Stimulated activated CD8-positive, alpha-beta memory T cell treated with anti-CD3 and anti-CD28 coated beads, Interleukin-15, amount 100 ng/mL, for 48 hours (primary cell): ENCODE measurements at places on chromosomes 4 and X.

DNA sequence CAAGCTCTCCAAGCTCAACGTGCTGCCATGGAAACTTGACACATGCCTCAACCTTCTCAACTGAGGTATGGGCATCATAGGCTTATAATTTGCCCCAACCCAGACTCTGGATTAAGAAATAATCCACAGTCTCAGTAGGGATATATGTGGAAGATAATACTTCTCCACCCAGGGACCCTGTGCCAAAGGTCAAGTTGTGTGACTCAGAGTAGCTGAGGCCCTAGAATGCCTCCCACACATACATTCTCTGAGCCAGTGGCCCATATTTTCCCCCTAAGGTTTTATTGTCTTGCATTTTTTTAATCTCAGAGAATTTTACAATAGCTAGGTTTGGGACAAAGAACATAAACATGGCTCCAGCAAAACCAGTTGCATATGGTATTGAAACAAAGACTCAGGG lies 283.1 kb downstream of the IDS start:
- DNase-seq, result no peak

- DNase-seq, result no peak
Observed at GRCh38 chrX:8305350-8305749, 134.3 kb upstream of the VCX2 start.

GRCh38 chr4:119626943-119627266 lies 1.7 kb downstream of the PDE5A start:
- no peak for DNase-seq

DNA sequence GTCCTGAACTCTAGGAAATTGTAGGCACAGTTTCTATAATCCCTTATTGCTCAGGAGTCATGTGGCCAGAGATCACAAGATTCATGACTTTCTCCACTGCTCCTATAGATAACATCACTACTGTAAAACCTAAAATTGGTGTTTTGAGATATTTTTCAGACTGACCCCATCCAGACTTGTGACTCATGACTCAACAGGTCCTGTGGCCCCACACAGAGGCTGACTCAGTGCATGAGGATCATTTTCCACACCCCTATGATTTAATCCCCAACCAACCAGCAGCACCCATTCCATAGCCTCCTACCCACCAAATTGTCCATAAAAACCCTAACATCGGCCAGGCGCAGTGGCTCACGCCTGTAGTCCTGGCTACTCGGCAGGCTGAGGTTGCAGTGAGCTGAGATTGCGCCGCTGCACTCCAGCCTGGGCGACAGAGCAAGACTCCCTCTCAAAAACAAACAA lies 13.2 kb upstream of the XIAP start:
- no peak for DNase-seq

GRCh38 chr4:152462695-152463094 lies 73.2 kb downstream of the FBXW7 start:
- DNase-seq, result no peak

DNA sequence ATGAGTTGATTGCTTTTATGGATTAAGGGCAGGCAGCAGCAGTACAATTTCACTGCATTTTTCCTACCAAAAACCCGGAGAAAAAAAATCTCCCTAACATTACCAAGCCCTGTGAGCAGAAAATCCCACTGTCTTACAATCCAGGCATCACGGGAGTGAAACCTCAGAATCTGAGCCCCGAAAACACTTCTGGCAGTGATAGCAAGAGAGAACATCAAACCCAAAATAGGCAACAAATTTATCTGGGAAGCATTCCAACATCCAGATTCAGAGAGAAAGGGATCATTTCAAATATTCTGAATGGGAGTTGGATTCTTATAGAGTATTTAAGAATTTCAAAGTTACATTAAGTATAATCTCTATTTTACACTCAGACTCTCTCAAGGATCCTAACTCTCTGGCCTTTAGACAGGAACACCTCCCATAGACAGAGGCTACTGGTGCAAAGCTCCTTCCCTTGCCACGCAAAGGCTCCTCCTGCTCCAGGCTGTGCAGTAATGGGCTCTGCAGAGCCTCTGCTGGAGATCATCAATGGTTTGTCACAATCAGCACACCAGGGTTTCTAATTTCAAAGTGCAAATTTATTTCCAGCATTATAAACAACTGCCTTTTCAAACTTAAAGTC lies 256.9 kb downstream of the PARM1 start:
- DNase-seq, result no peak

DNA sequence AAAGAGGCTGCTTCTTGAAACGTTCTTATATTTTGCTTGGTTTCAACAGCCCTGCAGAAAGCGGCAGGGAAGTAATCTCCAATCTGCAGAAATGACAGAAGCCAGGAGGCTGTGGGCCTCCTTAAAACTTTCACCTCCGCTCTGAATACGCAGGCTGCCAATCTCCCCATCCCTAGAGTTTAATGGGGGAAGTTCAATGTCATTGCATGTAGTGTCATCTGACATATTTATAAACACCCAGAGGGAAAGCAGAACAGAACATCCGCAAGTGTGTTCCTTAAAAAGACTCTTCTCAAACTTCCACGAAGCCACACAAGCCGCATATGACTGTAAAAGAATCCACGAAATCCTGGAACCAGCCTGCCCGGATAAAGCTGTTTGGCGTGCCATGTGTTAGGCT lies 148.8 kb upstream of the TBL1X start:
- DNase-seq, result no peak

GRCh38 chr4:139668658-139669201 lies 3.1 kb downstream of the MGST2 start:
- DNase-seq, result no peak

DNA sequence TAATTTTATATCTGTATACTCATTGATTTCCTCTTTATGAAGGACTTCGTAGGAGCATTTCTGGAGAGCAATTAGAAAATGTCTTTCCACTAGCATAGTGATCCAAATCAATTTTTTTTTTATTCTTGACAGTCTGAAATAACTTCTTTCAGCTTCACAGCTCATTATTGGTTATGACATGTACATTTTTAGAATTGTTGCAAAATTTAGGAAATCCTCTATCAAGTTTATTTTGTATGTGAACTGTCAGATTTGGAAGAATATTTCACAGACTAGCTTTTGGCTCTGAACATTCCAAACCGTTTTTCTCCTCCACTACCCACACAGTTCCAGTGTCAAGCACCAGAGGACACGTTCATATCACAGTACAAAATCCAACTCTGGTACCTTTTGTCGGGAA lies 249.6 kb upstream of the ATOH1 start:
- no peak for DNase-seq

DNA sequence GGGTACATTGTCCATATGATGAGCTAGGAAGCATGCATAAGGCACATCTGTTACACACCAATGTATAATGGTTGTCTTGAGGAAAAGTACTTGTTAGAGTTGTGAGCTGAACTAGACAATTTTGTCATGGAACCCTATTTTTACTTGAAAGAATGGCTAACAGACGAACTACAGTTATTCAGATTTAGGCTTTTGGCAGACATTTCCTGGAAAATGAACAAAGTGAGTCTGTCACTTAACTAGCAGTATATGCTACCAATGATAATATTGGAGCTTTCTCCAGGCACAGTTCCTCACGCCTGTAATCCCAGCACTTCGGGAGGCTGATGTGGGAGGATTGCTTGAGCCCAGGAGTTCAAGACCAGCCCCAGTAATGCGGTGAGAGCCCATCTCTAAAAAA lies 61.9 kb upstream of the SLC25A43 start:
- no peak for DNase-seq

GRCh38 chr4:16672421-16672820 lies 226.0 kb downstream of the LDB2 start:
- DNase-seq, result no peak

- no peak for DNase-seq
Observed at GRCh38 chr4:183142571-183143550, 43.8 kb downstream of the WWC2 start.

GRCh38 chr4:181420950-181421349 lies 822.3 kb upstream of the TENM3 start:
- DNase-seq, result no peak

DNA sequence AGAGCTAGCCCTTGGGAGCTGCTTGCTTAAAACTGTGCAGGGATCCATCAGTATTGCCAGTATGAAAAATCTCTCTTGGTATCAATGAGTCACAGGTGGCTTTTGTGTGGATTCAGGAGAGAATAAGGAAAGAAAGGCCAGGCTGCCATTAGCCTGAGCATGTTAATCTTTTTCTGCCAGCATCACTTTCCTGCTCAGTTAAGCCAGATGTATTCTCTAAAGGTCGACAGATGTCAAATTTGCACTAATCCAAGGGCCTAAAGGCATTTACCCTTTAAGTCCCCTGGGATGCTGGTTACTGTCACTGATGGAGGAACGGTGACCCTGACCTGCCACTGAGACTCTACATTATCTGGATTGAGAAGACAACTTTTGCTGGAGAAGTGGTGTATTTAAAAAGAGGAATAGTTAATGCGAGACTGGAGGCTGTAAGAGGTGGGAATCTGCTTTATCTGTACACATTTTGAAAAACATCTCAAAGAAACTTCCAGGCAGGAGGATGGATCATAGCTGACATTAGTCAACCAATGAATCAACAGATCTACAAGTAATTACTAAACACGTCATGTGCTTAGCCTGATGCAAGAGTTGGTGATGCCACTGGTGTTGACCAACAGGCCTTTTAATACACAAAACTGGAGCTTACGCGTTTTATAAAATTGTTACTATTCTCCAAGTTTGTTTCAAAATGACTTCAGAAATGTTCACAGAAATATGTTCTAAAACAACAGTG lies 241.4 kb upstream of the ANXA3 start:
- DNase-seq, result no peak

GRCh38 chr4:153018684-153019083 lies 82.6 kb downstream of the FHDC1 start:
- no peak for DNase-seq

GRCh38 chr4:123528501-123529277 lies 132.1 kb downstream of the SPRY1 start:
- DNase-seq, result no peak

DNA sequence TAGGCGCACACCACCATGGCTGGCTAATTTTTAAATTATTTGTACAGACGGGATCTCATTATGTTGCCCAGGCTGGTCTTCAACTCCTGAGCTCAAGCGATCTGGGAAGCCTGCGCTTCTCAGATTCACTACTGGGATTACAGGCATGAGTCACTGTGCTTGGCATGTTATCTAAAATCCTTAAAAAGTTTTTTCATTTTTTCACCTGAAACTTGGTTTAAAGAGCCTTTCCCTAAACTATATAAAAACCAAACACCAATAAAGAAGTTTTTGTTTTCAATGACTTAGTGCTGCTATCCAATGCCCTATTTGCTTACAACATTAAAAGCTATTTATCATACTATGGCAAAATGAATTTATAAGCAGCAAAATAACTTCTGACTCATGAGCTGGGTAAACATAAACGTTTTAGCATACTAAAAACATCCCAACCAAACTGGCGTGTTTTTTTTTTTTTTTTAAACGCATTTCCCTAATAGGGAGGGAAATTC lies 127.8 kb downstream of the UBE2K start:
- DNase-seq, result no peak

- DNase-seq, result no peak
Observed at GRCh38 chr4:184463856-184464255, 10.5 kb downstream of the IRF2 start.

DNA sequence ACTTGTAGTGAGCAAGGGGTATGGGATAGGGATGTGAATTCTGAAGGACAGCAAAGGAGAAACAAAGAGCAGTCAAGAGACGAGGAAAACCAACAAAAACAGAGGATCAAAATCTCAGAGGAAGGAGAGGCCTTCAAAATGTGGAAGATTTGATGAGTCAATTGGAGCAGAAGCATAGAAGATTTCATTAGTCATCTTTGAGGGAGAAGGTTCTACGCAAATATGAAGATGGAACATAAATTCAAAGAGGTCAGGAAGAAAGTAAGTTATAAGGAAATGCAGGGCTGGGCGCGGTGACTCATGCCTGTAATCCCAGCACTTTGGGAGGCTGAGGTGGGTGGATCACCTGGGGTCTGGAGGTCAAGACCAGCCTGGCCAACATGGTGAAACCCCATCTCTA lies 35.4 kb downstream of the MID2 start:
- DNase-seq, result no peak

GRCh38 chr4:86106475-86106874 lies 253.4 kb downstream of the MAPK10 start:
- no peak for DNase-seq

- no peak for DNase-seq
Observed at GRCh38 chrX:74249963-74250362, 54.0 kb upstream of the ZCCHC13 start.

DNA sequence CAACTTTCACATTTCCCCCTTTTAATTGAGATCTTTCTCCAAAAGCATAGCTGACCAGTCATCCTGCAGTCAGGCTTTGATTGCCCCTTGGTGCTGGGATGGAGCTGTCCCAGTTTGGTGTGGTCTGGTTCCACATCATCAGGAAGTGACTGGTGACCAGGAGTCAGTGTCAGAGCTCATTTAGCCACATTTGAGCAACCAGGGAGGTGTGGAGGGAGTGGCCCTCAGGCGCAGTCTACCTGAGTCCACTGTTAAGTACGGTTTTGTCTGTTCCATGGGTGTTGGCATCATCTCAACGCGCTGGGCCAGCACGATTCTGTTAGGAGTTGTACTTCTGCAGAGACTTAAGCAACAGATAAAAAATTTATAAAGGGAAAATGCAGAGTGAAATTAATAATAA lies 52.6 kb downstream of the RGS12 start:
- DNase-seq, result no peak

DNA sequence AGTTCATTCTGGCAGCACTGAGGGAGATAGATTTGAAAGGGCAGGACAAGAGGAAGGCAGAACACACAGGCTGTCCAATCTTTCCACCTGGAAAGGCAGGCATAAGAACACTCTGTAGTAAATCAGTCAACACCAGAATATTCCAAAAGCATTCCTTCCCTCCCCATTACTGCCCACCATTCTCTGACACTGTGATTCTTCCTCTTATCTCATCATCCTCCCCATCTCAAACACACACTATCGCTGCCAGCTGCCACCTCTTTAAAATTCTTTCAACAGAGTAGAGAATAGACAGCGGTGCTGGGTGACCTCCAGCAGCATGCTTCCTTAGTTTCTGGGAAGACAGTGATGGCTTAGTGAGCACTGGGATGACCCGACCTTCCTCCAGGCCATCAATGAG lies 53.7 kb upstream of the MYOZ2 start:
- DNase-seq, result no peak

GRCh38 chrX:15474028-15474427 lies 19.1 kb downstream of the PIR start:
- no peak for DNase-seq

- DNase-seq, result no peak
Observed at GRCh38 chr4:39865280-39865679, 112.4 kb downstream of the PDS5A start.

DNA sequence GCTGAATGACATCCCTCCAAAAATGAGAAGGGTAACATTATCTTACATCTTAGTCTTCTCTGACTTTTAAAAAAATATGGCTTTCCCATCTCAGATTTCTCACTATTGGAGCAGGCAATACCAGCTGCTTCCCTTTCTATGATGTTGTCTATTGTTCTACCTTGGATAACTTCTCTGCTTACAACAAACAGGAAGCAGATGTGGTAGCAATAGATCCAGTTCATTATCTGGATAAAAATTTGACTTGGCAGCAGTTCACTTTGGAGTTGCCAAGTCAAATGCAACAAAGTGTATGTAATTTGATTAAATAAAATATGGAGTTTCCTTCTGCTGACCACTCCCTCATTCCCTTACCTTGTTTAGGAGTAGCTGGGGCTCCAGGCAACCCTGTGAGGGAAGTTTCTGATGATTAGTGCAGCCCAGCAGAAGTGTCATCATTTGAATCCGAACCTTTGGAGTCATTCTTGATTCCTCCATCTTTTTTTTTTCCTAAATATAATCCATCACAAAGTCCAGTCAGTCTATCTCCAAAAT lies 72.0 kb upstream of the GPRIN3 start:
- DNase-seq, result no peak
